ENCODE measurements at places on chromosomes 16 and 17.

DNA sequence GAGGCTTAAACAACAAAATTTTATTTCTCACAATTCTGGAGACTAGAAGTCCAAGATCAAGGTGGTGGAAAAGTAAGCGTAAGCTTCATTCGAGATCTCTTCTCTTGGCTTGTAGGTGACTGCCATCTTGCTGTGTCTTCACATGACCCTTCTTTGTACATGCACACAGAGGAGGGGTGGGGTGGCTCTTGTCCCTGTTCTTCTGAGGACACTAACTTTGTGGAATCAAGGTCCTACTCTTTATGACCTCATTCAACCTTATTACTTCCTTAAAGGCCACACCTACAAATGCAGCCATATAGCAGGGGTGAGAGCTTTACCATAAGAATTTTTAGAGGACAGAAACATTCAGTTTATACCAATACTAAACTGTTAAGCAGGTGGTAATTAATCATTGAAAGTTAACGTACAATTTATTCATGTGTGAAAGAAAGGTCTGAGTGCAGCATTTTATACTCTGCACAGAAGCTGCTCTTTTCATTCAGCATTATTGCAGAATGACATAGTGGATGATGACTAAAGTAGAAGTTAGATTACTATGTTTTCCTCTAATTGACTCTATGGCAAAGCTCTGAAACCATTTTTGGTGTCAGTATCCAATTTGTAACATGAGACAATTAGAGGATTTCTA lies 139.9 kb upstream of the HLF start:
- DNase-seq: no peak

- DNase-seq: no peak
Observed at GRCh38 chr17:8976638-8977037, 11.1 kb upstream of the PIK3R5 start.

GRCh38 chr17:37261286-37261685 lies 114.5 kb upstream of the C17orf78 start:
- no peak for DNase-seq

DNA sequence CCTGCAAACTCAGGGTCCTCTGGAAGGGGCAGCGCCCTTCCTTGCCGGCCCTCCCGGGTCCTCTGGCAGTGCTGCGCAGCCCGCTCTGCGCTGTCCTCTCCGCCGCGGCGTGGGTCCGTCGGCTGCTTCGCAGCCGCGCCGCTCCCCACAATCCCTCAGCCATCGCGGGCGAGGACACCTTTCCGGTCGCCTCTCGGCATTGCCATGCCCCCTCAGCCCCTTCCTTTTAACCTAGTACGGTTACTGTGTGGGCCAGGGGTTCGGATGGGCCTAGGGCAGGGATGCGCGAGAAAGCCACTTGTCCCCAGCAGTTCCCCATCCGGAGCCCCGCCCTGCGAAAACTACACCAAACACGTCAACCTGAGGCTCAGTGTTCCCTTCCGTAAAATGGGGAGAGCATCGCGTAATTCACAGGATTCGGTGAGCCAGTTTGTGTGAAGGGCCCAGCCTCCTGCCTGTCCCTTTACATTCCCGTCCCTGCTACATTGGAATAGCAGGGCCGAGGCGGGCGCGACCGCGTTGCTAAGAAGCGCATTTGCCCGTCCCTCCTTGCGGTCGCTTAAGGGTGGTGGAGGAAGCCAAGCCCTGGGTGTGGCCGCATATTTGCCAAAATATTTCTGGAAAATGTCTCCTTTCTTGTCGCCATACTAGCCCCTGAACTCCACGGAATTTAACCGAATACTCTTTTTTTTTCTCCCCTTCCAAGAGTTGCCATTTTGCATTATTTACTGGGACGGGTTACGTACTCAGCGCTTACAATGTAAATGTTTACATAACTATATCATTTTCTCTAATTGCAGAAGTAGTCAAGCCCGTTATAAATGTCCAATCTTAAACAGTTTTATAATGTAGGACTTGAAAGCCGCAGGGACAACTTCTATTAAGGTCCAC lies 13.2 kb downstream of the COPZ2 start:
- no peak for DNase-seq

DNA sequence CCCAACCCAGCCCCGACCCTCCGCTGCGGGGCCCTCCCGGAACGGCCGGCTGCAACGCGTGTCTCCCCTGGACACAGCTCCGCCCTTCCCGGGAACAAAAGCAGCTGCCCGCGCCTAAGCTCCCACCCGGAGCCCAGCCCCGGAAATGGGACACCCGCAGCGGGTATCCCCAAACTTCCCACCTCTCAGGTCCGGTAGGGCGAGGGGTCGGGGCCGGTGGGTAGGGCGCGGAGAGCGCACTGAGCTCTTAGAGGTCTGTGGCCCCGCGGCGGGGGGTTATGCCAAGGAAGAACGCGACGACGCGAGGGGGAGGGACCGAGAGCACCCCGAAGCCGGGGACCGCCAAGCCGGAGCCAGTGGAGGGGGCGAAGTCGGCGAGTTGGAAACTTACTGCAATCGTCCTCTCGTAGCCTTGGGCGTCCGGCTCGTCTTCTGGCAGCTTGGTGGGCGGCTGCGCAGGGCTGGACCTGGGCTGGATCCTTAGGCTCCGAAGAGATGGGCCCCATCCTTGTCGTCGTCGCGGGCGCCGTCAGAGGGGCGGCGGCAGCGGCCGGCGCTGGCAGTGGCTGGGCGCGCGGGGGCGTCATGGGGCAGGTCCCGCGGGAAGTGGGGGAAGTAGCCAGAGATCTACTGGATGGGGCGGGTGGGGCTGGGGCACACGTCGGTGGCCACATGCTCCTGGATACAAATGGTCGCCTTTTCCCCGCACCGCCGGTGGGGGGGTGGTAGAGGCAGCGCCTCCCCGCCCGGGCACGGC lies 6.9 kb downstream of the USP6 start:
- DNase-seq: no peak

DNA sequence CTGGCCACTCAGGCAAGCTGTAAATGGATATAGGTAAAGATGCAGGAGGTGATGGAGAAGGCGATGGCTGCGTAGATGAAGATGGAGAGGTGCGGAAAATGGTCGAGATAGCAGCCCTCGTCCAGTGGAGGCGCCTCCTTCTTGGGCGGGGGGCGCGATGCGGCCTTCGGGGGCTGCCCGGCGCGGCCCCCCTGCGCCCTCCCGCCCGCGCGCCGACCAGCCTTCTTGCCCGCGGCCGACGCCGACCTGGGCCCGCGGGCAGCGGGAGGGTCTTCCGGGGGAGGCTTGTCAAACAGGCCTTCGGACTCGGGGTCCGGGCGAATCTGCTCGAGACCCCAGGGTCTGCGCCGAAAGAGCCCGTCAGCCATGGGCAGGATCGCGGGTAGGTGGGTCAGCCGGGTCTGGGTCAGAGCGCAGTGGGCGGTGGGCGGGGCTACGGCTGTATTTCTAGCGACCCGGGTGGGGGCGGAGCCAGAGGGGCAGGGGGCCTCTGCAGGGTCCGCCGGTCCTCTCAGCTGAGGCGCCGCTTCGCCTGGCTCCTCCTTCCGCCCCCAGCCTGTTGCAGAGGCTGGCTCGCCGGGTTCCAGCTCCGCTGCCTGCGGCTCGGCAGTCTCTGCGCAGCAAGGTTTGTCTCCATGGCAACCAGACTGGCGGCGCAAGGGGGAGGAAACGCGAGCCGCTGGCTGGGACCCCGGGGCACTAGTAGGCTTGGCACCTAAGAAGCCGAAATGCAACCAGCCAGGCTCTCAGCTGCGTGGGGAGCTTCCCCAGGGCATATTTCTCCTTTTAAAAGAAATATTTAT lies 14.4 kb downstream of the MIS12 start:
- DNase-seq: no peak

GRCh38 chr17:81254955-81255717 lies 16.0 kb downstream of the NDUFAF8 start:
- DNase-seq: peak; percentile 28

DNA sequence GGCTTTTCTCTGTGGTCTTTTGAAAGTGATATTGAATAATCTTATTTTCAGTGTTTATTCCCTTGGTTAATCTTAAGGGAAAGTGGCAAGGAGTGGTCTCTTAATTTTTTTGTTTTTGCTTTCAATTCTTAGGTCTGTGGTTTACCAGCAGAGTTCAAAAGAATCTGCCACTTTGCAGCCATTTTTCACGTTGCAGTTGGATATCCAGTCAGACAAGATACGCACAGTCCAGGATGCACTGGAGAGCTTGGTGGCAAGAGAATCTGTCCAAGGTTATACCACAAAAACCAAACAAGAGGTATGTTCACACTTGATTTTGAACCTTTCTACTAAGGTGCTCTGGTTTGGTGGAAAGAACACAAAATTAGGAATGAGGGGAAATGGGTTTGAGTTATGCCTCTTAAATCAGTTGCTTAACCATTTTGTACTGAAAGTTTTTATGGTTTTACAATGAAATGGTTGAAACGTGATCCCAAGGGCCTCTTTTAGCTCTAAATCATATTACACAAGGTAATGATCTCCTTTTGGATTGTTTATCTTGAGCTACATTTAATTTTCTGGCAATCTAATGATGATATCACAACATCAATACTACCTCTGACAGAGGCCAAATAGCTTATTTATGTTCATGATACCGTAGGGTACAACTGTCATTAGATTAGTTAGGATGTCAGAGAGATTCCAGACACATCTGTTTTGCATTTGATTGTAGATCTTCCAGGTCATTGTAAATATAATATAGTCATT lies 51.6 kb upstream of the CRISPLD2 start:
- no peak for DNase-seq

- no peak for DNase-seq
Observed at GRCh38 chr16:69193855-69194254, 6.9 kb downstream of the SNTB2 start.

All from non-pigmented ciliary epithelial cell (primary cell).